Lower lobe of right lung (tissue), 2 donors: ENCODE measurements at places on chromosomes 2 and 18. TPM values are rescaled to one million over a fixed set of nuclear protein-coding genes. Genes with fewer than 3 reads are reported as not detected.

MYO5B gene
- 23.3 TPM for total RNA-seq

GRCh38 chr2:10922307-10923007 is 10.7 kb downstream of the KCNF1 start:
- no peak for DNase-seq

GRCh38 chr2:144990661-144991060 is 470.7 kb upstream of the ZEB2 start:
- DNase-seq = no peak

- no peak for DNase-seq
Measured at GRCh38 chr2:44778671-44779476, 162.6 kb upstream of the SIX3 start.

MROH2A gene
- total RNA-seq = not detected

- no peak for DNase-seq
Measured at GRCh38 chr2:51995293-51995692, 963.4 kb upstream of the NRXN1 start.

- no peak for DNase-seq
Measured at GRCh38 chr2:112087346-112088020, 32.4 kb downstream of the TMEM87B start.

GRCh38 chr2:88078643-88079172 is 11.1 kb downstream of the SMYD1 start:
- no peak for DNase-seq

- DNase-seq = no peak
Measured at GRCh38 chr2:178449700-178450523, 1.1 kb downstream of the PRKRA start.

- no peak for DNase-seq
Measured at GRCh38 chr2:112949456-112949855, 28.4 kb upstream of the IL36G start.

SIX3 gene
- total RNA-seq = not detected

MRPL33 gene
- total RNA-seq = 93.3 TPM

GRCh38 chr18:55221622-55222021 is 262.4 kb upstream of the CCDC68 start:
- DNase-seq = no peak

GRCh38 chr18:26298107-26298506 is 71.9 kb downstream of the TAF4B start:
- DNase-seq = no peak

DNA sequence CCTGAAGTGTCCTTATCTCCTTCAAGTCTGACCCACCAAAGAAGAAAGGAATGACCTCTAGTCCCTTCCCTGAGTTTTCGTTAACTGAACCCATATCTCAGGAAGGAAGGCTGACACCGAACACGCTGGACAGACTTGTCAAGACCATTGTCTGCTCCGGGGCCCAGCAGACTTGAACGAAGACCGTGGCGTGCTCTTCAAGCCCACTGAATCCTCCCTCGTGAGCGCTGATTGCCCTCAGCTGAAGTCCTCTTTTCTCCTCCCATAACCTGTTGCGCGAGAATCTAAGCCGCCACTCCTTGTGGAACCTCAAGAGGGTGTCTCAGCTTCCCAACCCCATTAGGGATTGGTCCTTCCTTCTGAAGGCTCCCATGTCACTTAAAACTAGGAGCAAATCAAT is 634 bp upstream of the CNDP1 start:
- DNase-seq = no peak

- DNase-seq = no peak
Measured at GRCh38 chr2:160927324-160927723, 232.9 kb upstream of the TANK start.

DNA sequence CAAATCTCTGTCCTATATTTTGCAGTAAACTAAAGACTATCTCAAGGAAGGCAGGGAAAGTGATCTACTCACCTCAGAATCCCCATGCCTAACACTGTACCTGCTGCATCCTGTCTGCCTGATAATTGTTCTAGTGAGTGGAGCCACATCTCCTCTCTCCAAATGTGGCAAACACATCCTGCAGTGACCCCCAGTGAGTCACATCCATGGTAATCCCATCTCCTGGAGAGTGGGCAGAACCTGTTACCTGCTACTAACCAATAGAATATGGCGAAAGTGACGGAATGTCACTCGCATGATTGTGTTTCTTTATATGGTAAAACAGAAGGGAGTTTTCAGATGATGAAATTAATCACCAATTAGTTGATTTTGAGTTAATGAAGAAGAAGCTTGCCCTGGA is 353.8 kb upstream of the DLGAP1 start:
- no peak for DNase-seq

DNA sequence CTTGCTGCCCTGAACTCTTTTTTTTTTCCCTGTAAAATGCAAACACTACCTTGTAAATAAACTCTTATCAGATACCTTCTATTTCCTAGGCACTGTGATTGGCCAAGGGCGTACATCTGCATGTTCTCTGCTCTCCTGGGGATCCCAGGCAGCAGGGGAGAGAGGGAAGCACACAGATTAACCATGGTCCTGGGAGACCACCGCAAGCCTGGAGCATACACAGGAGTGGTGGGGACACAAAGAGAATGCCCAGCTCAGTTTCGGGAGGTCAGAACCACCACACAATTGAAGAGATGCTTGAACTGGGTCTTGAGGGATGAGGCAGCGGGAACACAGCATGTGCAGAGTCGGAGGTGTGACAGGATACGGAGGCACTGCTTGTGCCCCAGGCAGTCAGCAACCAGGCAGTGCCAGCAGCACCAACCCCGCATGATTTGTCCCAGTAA is 2.1 kb downstream of the GREB1 start:
- DNase-seq = no peak

SF3B6 gene
- total RNA-seq = 65.5 TPM

GRCh38 chr2:81523344-81523743 is 1218.8 kb upstream of the LRRTM1 start:
- no peak for DNase-seq

STPG4 gene
- total RNA-seq = 0.77 TPM

DNA sequence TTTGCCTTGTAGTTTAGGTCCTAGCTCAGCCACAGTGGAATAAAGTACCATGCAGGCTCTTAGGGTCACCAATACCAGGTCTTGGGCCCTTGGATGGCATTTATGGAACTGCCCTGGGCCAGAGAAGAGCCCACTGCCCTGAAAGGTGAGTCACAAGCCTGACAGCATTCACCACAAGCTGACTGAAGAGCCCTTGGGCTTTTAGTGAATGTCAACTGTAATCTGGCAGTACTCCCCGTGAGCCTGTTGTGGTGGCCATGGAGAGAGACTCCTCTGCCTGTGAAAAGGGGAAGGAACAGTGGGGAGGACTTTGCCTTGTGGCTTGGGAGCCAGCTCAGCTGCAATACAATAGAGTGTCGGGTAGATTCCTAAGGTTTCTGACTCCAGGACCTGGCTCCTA is 1389.7 kb downstream of the DSC3 start:
- no peak for DNase-seq

LIMS4 gene
- 1.1 TPM for total RNA-seq

DNA sequence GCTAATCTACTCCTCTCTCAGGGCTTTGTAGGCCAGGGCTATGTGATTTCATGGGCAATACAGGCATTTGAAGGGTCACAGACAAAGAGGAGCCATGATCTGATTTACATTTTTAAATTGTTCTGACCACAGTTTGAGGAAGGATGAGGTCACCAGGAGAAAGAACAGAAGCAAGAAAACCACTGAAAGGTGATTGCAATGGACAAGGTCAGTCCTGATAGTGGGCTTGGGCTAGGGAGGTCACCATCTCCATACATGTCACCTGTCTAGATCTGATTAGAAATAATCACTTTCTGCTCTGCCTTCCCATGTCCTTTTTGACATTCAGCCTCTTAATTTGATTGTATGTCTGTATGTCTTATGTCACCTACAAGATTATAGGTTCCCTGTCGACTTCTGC is 248.9 kb upstream of the CWC22 start:
- DNase-seq = no peak

UNC80 gene
- total RNA-seq = not detected

GRCh38 chr2:133790711-133791110 is 222.4 kb upstream of the NCKAP5 start:
- DNase-seq = no peak

DNA sequence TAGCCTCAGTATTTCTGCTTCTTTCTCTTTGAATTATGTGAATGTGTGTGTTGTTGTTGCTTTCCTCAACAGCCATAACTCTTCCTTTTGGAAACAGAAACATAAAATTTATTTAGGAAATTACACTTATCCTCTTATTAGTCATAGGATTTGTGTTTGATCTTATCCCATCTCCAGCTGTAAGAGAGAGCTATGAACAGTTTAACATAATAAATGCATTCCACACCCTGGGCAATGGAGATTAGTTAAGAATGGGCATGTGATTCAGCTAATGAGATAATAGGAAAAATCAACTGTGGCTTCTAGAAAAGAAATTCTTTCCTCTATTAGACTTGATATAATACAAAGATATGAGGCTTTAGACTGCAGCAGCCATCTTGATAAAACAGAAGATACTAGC is 55.0 kb downstream of the SCN7A start:
- DNase-seq = no peak

DNA sequence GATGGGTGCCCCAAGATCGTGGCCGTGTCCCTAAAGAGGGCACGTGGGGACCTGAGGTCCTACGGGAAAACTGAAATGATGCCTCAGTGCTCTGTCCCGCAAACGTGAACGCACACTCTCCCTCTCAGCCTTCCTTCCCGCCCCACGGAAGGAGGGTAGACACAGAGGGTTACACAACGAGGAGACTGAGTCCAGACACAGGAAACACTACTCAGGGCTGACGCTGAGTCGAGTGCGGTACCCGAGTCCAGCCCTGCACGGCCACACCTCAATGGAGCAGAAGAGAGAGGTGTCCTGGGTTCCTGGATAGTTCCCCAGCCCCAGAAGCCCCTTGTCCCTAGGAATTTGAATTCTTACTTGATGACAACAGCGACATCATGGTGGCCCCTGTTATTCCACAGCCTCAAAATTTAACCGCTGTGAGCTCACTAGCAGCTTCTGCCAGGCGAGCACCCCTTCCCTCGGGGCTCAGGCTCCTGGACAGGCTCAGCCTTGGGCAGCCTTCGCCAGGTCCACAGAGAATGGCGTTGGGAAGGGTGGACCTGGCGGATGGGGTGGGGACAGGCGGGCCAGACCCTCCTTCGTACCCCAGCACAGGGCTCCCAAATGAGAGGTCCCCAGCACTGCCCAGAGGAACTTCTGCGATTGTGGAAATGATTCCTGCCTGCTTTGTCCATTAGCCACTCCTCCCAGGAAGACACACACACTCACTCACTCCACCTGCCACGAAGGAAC is 980 bp upstream of the RNPEPL1 start:
- peak; percentile 57 for DNase-seq

- DNase-seq = no peak
Measured at GRCh38 chr2:219611306-219611705, 13.6 kb downstream of the STK11IP start.
